ENCODE measurements at places on chromosomes 7 and 10.

- H3K27me3 ChIP-seq: no peaks in the 10 kb centered on the region
- no peaks in the 10 kb centered on the region for H3K4me1 ChIP-seq
- H3K4me3 ChIP-seq: peak overlapping the region; percentile 57
- no peak overlapping the region for H3K27ac ChIP-seq
These were observed 37.2 kb upstream of the TARP start for GRCh38 chr7:38310591-38311101.

DNA sequence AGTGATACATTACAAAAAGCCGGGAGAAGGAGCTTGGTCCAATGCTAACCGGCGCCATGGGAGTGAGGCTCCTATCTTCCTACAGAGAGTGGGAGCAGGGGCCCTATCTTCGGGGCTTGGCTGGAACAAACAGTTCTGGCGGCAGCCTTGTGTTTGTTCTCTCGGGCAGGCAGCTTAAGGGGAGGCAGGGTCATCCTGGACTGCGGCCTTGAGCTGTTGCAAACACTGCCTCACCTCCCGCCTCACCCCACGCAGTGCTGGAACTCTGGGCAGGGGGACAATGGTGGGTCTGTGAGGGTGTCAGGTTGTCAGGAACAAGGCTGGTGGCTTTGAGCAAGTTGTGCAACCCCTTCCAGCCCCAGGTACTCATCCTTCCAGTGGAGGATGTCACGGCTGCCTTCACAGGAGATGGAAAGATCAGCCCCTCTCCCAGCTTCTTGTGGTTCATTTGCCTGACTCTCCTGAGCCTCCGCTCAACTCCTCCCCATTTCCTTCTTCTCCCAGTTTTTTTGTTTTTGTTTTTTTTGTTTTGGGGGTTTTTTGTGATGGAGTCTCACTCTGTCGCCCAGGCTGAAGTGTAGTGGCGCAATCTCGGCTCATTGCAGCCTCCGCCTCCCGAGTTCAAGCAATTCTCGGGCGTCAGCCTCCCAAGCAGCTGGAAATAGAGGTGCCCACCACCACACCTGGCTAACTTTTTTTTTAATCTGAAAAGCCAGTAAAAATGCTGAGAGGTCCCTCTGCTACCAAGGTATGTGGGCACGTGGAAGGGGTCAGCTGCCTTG is 57.4 kb downstream of the SPOCK2 start:
- peak overlapping the region; percentile 23 for H3K27ac ChIP-seq
- H3K4me1 ChIP-seq: no peaks in the 10 kb centered on the region
- no peak overlapping the region for H3K4me3 ChIP-seq
- H3K27me3 ChIP-seq: no peaks in the 10 kb centered on the region
- no peaks in the 10 kb centered on the region for H3K36me3 ChIP-seq
- DNase-seq: peak; percentile 49

- no peak overlapping the region for H3K4me3 ChIP-seq
- H3K27ac ChIP-seq: no peak overlapping the region
- no peaks in the 10 kb centered on the region for H3K4me1 ChIP-seq
- H3K27me3 ChIP-seq: no peaks in the 10 kb centered on the region
- no peak for DNase-seq
These were observed 175.3 kb upstream of the KLF14 start for GRCh38 chr7:130909161-130909836.

- H3K4me1 ChIP-seq: no peaks in the 10 kb centered on the region
- no peaks in the 10 kb centered on the region for H3K27me3 ChIP-seq
- no peak overlapping the region for H3K4me3 ChIP-seq
These were observed 330.3 kb downstream of the HGF start for GRCh38 chr7:81439591-81439990.

- no peak for DNase-seq
- H3K4me1 ChIP-seq: no peaks in the 10 kb centered on the region
- no peaks in the 10 kb centered on the region for H3K36me3 ChIP-seq
- H3K27me3 ChIP-seq: no peaks in the 10 kb centered on the region
- no peak overlapping the region for H3K27ac ChIP-seq
- no peak overlapping the region for H3K4me3 ChIP-seq
These were observed 29.2 kb upstream of the GALNTL5 start for GRCh38 chr7:151927011-151927410.

- H3K27ac ChIP-seq: no peak overlapping the region
- no peak for DNase-seq
- H3K4me3 ChIP-seq: no peak overlapping the region
These were observed 118.3 kb downstream of the KLF6 start for GRCh38 chr10:3666525-3667302.

GRCh38 chr10:105679781-105680180 is 1038.7 kb downstream of the SORCS3 start:
- H3K4me3 ChIP-seq: no peak overlapping the region
- DNase-seq: no peak
- H3K4me1 ChIP-seq: no peaks in the 10 kb centered on the region
- no peak overlapping the region for H3K27ac ChIP-seq
- H3K36me3 ChIP-seq: no peaks in the 10 kb centered on the region

Data from pancreas (tissue), 10 donors.